Stomach (tissue), 19 donors: ENCODE measurements at places on chromosomes 7 and 10. TPM values are rescaled to one million over a fixed set of nuclear protein-coding genes. Genes with fewer than 3 reads are reported as not detected.

ADCY1 gene
- 1.7 TPM for total RNA-seq

GJD4 gene
- total RNA-seq, result not detected

IFIT1 gene
- 9.4 TPM for total RNA-seq

ST8SIA6 gene
- not detected for total RNA-seq

OPALIN gene
- not detected for total RNA-seq

IFIT1B gene
- total RNA-seq, result not detected

UCN3 gene
- not detected for total RNA-seq

GRCh38 chr7:111762211-111762610 is 199.9 kb upstream of the IMMP2L start:
- H3K4me3 ChIP-seq, result no peak overlapping the region
- no peaks in the 10 kb centered on the region for H3K27me3 ChIP-seq
- peaks cover 7% of the 10 kb centered on the region for H3K36me3 ChIP-seq
- no peak overlapping the region for H3K27ac ChIP-seq

GRCh38 chr10:30990351-30990750 is 41.3 kb downstream of the ZNF438 start:
- no peaks in the 10 kb centered on the region for H3K4me1 ChIP-seq
- no peak overlapping the region for H3K4me3 ChIP-seq
- no peak for DNase-seq
- no peak overlapping the region for H3K27ac ChIP-seq
- no peaks in the 10 kb centered on the region for H3K27me3 ChIP-seq

- no peaks in the 10 kb centered on the region for H3K36me3 ChIP-seq
- no peaks in the 10 kb centered on the region for H3K4me1 ChIP-seq
- DNase-seq, result peak; percentile 46
- no peak overlapping the region for H3K4me3 ChIP-seq
- H3K27ac ChIP-seq, result no peak overlapping the region
These were observed 12.0 kb upstream of the GLCCI1 start for GRCh38 chr7:7956531-7957128.

GRCh38 chr7:47387506-47387905 is 194.4 kb downstream of the TNS3 start:
- no peak for DNase-seq
- H3K27ac ChIP-seq, result no peak overlapping the region
- peaks cover 27% of the 10 kb centered on the region for H3K4me1 ChIP-seq
- no peaks in the 10 kb centered on the region for H3K27me3 ChIP-seq

- H3K4me3 ChIP-seq, result no peak overlapping the region
- H3K27ac ChIP-seq, result no peak overlapping the region
- H3K36me3 ChIP-seq, result peaks cover 84% of the 10 kb centered on the region
These were observed 18.6 kb downstream of the TECPR1 start for GRCh38 chr7:98233219-98234070.

DNA sequence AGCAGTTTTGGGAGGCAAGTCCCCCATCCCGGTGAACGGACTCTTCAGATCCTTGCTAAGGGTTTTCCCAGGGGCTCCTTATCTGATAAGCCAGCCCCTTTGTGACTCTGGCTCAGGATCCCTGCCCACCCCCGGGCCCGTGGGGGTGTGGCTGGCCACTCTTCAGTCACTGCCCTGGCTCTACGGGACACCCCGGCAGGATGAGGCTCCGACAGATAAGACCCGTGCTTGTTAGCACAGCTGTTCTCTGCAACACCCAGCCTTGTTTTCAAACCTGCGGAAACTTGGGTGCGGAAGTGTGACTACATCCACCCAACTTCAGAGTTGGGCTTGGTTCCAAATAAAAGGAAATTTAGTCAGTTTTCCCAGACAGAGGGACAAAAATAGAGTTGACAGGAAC is 66.7 kb upstream of the PODXL start:
- H3K4me1 ChIP-seq, result no peaks in the 10 kb centered on the region
- H3K4me3 ChIP-seq, result no peak overlapping the region
- no peak overlapping the region for H3K27ac ChIP-seq
- H3K36me3 ChIP-seq, result no peaks in the 10 kb centered on the region
- DNase-seq, result no peak
